ENCODE measurements at places on chromosomes 13 and 19.

- DNase-seq, result no peak
Observed at GRCh38 chr19:49020342-49020741, 3.5 kb upstream of the LHB start.

- DNase-seq, result no peak
Observed at GRCh38 chr19:12224676-12225075, 61.8 kb downstream of the ZNF136 start.

- DNase-seq, result no peak
Observed at GRCh38 chr19:56671613-56671994, at the start of gene ZNF835. Gene ZNF835 (minus strand): TSS chr19:56671757. CDS start chr19:56665198, 6,559 bp downstream.

DNA sequence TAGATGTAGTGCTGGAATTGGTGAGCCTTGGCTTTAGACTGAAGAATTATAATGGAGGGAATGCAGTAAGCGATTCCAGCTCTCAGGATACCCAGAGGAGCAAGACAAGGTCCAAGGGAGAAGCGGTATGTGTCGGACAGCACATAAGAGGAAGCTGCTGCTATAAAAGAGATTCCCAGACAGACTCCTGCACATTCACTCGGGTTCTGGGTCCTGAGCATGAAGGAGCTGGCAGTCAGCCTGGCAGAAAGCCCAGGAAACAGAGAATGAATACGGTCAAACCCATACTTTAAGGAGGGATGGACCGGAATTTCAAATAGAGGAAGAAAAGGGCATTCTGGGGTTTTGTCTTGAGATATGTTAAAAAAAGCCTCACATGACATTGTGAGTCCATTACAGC, 308.3 kb downstream of the DNAJC15 start:
- no peak for DNase-seq

GRCh38 chr19:10769533-10770491, 51.9 kb downstream of the DNM2 start:
- no peak for DNase-seq

DNA sequence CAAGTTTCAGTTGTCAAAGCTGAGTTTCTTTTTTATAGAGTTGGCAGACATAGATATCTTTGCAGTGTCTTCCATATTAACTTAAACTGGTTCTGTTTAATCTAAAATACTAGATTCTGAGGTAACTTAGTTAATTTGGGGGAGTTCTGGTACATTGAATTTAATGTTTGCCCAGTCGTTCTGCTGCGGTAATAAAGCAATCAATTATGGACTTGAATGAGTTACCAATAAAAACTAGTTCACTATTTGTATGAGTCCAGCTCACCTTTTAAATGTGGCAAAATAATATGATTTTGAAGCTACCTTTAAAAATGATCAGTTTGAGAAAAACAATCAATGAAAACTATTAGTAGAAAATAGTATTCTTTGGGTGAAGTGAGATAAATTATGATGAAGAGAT, 90.2 kb downstream of the LMO7 start:
- no peak for DNase-seq

DNA sequence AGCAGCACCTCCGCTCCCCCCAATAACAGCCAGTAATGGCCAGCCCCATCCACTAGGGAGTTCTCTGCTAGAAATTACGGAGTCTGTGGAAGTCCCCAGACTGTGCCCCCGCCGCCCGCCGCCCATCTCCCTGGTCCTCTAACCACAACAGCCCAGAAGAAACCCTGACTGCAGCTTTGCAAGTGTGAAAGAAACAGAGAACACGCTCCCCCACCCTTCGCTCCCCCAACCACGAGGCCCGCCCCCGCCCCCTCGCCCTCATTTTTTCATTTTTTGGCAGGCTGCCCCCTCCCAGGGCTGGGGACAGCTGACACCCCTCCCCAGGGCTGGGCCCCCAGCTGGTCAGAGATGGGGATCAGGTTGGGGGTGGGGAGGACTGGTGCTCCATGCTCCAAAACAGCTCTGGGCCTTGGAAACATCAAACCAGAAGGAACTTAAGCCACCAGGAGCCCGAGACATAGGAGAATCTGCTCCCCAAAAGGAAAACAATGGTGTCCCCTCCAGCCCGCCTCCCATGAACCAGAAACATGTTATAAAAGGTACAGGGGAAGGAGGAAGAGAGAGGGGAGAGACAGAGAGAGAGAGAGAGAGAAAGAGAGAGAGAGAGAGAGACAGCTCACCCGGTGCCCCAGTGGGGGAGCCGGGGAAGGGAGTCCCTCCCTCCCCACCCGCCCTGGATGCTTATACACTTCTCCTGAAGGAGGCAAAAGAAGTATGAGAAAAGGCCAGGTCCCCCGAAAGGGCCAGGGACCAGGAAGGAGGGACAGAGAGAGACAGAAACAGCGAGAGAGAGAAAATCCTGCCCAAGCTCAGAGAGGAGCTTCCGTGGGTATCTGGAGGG, 29.8 kb upstream of the ASF1B start:
- no peak for DNase-seq

DNA sequence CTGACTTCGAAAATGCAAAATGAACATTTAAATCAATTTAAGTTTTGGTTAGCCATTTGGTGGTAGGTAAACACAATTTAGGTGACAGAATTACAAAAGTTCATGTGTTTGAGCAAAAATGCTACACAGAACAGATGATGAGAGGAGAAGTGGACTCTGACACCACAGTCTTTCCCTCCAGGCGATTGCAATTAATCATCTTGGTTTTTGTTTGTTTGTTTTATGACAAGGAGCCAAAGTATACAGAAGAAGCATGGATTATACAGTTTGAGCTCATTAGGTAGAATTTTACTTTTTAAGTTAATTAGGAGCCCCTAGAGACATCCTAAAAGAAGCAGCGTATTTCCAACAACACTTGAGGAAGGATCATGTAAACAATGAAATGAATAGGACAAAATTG, 49.3 kb upstream of the FREM2 start:
- no peak for DNase-seq

GRCh38 chr19:45097450-45097775, 4.4 kb downstream of the PPP1R37 start:
- DNase-seq, result no peak

- DNase-seq, result no peak
Observed at GRCh38 chr13:108313382-108313781, 43.9 kb downstream of the TNFSF13B start.

DNA sequence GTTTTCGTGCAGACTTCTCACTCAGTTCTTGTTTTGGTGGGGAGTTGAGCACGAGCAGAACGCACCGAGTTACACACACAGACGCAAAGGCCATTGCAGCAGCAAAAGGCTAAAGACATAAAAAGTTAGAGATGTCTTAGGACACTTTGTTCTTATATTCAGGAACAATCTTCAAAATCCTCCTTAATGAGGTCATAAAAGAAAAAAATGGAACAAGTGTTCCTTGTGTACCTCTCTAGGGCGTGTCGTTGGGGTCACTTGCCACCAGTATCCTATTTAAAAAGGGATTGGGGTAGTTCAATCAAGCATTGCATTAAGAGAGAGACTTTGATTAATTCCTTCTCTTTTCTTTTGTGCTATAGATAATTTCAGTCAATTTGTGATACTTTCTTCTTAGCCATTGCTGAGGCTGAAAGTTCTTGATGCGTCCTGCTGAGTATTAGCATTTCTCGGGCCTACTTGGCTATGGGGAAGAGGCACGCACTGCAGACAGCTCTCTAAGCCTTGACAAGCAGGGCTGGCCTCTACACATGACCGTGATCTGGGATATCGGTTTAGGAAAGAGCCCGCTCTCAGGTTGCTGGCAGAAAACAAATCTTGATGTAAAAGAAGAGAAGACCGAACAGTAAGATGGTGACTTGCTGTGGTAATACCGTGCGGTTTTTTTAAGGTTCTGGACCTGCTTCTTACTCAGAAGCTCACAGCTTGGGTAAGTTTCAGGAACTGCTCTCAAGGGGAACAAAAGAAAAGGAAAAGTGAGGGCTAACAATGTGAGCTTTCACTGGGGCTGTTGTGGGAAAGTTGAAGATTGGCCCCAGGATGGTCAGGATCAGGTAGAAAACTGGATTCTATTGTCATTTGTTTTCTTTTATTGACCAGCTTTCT, 223.6 kb downstream of the TM9SF2 start:
- DNase-seq, result no peak

GRCh38 chr13:114068656-114069318, 63.6 kb downstream of the RASA3 start:
- DNase-seq, result no peak

DNA sequence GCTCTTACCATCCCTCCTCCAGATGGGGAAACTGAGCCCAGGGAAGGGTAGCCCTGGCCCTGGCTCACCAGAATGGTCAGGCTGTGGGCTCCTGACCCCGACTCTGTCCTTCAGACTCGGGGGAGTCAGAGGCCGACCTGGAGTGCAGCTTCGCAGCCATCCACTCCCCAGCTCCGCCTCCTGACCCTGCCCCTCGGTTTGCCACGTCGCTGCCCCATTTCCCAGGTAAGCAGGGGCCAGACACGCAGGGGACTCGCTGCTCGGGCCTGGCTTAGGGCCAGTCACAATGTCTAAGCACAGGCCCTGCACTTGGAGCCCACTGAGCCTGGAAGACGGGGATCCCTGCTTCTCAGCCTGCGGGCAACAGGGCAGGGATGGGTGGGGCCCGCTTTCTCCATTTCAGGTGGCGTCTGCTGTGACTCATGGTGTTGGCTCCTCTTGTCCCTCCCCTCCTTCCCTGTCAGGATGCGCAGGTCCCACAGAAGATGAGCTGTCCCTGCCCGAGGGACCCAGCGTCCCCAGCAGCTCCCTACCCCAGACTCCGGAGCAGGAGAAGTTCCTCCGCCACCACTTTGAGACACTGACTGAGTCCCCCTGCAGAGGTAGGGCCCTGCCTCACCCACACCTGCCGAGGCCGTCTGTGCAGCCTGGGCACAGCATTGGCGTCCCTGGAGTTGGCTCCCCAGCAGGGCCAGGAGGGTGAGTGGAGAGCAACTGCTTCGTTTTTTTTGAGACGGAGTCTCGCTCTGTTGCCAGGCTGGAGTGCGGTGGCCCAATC, 9.2 kb upstream of the OVOL3 start:
- no peak for DNase-seq

DNA sequence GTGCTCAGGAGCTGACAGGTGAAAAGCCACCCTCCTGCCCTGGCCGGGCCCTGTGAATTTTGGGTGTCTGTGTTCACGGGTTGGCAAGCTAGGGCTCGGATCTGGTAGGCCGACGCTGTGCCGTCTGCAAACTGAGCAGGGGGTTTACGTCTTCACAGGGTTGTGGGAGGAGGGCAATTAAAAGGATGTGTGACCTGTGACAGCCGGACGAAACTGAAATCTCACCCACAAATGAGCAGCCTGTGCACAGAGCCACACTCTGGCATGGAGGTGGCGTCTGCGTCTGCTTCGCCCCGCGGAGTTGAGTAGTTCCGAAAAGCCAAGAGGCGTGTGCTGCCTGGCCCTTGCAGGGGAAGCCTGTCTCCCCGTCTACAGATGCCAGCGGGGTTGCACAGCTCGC, 117.3 kb downstream of the KDM4B start:
- no peak for DNase-seq

GRCh38 chr19:22634450-22634827, 315 bp downstream of the ZNF492 start:
- no peak for DNase-seq

DNA sequence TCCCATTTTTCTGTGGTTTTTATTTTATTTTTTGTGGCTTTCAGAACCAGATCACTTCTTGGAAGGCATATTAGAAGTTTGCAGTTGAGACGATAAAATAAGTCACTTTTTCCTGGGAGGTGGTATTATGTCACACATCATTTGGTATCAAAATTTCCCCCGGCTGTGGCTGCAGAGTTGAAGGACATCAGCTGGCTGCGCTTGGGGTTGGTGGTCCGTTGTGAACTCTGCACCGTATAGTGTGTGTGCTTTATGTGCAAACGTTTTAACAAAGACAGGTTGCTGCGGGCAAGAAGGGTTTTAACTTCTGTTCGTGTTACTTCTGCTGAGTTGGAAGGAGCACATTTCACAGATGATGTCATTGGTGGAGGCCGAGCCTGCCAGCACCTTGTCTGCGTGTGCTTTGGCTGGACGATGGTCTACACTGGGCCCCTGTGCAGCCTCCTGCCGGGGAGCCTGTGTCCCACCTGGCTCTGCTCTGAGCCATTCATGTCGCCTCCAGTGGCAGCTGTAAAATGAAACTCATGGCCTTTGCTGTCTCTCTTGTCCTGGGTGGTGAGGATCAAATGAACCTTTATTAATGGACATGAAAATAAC, 9.6 kb downstream of the ATP11A start:
- DNase-seq, result no peak

DNA sequence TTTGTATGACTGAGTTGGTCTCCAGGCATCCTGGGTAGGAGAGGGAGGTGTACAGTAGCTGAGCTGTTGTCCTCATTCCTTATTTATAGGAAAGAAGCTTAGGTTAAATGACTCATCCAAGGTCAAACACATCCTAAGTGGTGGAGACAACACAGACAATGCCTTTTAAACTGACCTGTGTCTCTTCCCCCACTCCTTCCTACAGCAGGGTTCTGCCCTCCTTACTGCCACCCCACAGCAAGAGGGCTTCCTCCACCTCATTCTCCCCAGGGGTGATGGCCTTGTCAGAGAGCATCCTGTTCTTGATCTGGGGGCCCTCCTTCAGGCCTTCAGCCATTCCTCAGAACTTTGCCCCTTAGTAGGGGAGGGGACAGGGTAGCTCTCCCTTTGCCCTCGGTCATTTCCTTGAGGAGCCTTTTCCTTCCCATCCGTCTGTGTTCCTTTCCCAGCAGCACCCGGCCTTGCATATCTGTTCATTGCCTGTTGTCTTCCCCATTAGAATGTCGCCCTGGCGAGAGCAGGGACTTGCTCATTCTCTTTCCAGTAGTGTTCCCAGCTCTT, 48.2 kb upstream of the GPI start:
- no peak for DNase-seq

- DNase-seq, result no peak
Observed at GRCh38 chr19:33436360-33437345, 63.1 kb downstream of the CEBPG start.

- no peak for DNase-seq
Observed at GRCh38 chr13:91347996-91348905, 764 bp downstream of the MIR17HG start.

GRCh38 chr19:45575216-45575615, 9.4 kb downstream of the OPA3 start:
- no peak for DNase-seq

DNA sequence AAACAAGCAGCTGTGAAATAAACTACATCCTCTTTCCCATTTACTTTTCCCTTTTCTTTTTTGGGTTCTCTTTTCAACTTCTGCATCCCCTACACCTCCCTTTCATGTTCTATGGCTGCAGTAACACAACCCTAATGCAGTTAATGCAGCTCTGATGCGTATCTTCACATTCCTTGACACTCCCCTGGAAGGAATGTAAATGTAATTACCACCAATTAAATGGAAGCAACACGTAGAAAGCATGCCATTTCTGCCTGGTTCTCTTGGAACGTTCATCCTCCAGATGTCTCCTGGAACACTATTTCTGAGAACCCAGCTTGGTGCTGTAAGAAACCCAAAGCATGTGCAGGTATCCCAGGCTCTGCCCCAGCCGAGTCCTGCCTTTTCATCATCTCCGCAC, 166.8 kb upstream of the FREM2 start:
- no peak for DNase-seq

GRCh38 chr13:111361873-111362648, 41.6 kb downstream of the TEX29 start:
- no peak for DNase-seq

GRCh38 chr13:27370305-27370872, 54.0 kb upstream of the GTF3A start:
- DNase-seq, result no peak

GRCh38 chr19:53898166-53898565, 10.9 kb upstream of the CACNG7 start:
- DNase-seq, result no peak

- no peak for DNase-seq
Observed at GRCh38 chr13:48739386-48739964, 85.7 kb downstream of the CYSLTR2 start.

GRCh38 chr13:34035676-34036325, 217.9 kb downstream of the RFC3 start:
- no peak for DNase-seq

All from NCI-H1417 treated with DMSO at 0.1 percent for 48 hours (cell line).